Activated naive CD8-positive, alpha-beta T cell treated with anti-CD3 and anti-CD28 coated beads, Interleukin-2, amount 10 ng/mL, durations not matched to agents 7 days and 5 days (primary cell): ENCODE measurements at places on chromosomes 11 and 22.

- H3K27ac ChIP-seq, result no peak overlapping the region
- H3K27me3 ChIP-seq, result no peaks in the 10 kb centered on the region
- H3K36me3 ChIP-seq, result peaks cover 9% of the 10 kb centered on the region
- no peaks in the 10 kb centered on the region for H3K4me1 ChIP-seq
- no peak for DNase-seq
Measured at GRCh38 chr11:5737091-5737490, 843 bp downstream of the OR56B1 start.

DNA sequence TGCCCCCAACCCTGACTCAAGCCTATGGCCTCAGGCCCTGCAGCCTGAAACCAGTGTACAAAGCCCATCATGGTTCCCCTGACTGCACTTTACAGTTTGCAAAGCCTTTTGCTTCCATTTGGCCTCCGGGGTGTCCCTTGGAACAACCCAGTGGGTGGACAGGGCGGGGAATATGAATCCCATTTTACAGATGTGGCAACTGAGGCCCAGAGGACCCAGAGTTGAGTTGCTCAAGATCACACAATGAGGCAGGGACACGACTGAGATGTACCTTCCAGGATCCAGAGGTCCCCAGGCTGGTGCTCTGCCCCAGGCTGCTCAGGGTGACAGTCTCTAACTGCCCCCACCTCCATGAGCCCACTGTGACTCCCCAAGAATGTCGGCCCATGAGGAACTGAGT is 5.4 kb upstream of the POLDIP3 start:
- DNase-seq, result no peak
- no peak overlapping the region for H3K4me3 ChIP-seq
- no peaks in the 10 kb centered on the region for H3K36me3 ChIP-seq
- H3K4me1 ChIP-seq, result peaks cover 12% of the 10 kb centered on the region
- H3K27ac ChIP-seq, result no peak overlapping the region

DNA sequence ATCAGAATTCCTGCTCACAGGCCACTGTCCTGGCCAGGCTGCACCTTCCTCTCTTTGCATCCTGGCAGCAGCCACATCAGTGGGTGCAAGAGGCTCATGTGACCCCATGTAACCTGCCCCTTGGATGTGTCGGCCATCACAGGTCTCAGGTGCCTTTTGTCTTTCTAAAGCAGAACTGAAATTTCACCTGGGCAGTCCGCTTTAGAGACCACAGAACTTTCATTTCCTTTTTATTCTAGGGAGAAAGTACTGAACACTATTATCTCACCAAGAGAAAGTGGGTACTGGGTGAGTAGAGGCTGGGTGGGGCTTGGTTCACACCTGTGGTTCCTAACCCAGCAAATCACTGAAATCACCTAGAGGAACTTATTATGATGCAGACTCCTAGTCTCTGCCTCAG is 51.7 kb upstream of the NUP160 start:
- H3K27ac ChIP-seq, result no peak overlapping the region
- H3K36me3 ChIP-seq, result no peaks in the 10 kb centered on the region
- peaks cover 15% of the 10 kb centered on the region for H3K4me1 ChIP-seq

- H3K4me3 ChIP-seq, result peak overlapping the region; percentile 54
- peak overlapping the region; percentile 78 for H3K27ac ChIP-seq
- H3K27me3 ChIP-seq, result no peaks in the 10 kb centered on the region
- peaks cover 75% of the 10 kb centered on the region for H3K4me1 ChIP-seq
Measured at GRCh38 chr11:64872790-64873488, 5.5 kb downstream of the EHD1 start.
